Activated CD4-positive, alpha-beta T cell treated with anti-CD3 and anti-CD28 coated beads, Interleukin-2, amount 50 U/mL, for 1 hour (primary cell): ENCODE measurements at places on chromosomes 5 and 9.
A peak's percentile ranks its signal among the peaks of the same experiment; 100 is the strongest.

DNA sequence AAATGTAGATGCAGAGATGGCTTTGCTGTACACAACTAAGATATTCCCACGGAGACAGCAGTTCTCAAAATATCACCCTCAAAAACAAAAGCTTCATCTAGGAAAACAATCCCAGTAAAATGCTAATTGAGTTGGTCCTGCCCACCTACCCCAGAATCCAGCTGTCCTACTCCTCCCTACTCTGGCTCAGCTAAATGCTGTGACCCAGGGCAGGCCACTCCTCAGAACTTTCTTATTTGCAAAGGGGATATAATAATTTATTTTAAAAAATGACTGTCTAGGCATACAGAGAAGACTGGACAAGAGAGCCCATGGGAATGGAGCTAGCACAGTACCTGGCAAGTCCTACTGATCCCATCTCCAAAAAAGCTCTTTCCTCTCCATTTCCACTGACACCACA is 162.3 kb downstream of the CRB2 start:
- DNase-seq, result no peak

DNA sequence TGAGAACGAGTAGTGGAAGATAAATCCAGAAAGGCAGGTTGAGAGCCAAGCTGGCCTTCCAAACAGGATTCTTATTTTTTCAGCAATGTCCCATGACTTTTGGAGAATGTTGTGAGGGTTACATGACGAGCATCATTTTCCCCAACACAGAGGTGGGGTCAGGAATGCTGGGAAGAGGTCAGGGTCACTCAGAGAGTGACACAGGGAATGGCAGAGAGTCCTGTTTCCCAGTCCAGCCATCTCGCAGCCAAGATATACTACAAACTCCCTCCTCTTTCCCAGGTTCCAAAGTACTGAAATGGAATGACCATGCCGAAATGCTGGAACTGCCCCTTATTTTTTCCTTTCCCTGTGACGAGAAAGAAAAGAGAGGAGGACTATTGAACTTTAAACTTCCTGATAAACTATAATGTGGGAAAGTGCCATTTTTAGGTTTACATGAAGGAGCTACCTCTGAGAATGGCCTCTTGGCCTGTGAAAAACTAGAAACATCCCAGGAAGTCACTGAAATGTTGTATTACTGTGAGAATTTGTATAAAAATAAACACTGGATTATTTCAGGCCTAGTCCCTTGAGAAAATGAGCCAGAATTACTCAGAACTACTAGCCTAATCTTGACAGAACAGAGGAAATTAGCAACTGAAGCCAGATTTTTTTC is 420.4 kb downstream of the CETN3 start:
- DNase-seq, result no peak

GRCh38 chr5:148998174-148998797 is 64.6 kb downstream of the SH3TC2 start:
- no peak for DNase-seq

DNA sequence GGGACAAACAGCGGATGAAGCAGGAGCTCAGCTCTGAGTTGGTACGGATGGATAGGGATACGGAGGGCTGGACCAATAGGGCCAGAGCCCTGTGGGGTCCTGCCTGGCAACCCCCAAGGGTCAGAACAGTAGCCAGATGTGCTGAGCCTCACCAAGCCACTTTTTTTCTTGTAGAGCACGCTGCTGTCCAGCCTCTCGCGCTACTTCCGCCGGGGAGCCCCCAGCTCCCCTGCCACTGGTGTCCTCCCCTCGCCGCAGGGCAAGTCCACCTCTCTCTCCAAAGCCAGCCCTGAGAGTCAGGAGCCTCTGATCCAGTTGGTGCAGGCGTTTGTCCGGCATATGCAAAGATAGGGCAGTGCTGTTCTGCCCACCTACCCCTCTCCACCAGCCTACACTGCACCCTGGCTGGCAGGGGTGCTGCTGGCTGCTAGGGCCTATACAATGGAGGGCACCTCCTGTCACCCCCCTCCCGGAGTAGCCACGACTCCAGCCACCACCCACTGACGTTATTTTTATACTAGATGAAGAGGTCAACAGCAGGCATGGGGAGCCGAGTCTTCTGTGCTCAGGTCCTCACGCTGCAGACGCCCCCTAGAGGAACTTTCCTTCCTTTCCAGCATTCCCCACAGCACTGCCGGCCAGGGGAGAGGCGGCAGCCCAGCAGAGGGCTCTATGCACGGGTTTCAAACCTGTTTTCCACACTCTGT is 21.6 kb downstream of the SH3GLB2 start:
- DNase-seq, result peak; percentile 39

DNA sequence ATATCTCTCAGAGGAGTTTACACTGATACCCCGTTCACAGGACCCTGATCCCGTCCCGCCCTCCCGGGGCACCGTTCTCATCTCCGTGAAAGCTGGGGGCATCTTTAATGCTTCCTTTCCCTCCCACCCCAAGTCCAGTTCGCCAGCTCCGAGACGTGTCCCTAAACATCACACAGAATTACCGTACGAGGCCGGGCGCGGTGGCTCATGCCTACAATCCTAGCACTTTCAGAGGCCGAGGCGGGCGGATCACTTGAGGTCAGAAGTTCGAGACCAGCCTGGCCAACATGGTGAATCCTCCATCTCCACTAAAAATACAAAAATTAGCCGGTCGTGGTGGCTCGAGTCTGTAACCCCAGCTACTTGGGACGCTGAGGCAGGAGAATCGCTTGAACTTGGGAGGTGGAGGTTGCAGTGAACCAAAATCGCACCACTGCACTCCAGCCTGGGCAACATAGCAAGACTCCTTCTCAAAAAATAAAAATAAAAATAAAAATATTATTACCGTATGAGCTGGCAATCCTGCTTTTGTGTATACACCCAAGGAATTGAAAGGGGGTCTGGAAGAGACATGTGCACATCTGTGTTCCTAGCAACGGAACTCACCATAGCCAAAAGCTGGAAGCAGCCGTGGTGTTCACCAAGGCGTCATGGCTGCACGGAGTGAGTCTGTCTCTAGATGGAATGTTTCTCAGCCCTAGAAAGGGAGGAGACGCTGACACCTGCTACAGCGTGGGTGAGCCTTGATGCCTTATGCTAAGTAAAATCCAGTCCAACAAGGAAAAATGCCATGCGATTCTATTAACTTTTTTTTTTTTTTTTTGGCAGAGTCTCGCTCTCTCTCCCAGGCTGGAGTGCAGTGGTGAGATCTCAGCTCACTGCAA is 1.2 kb upstream of the ABO start:
- DNase-seq, result no peak
